ENCODE measurements at places on chromosomes 16 and 17.

GRCh38 chr17:34579017-34579946 is at the start of gene TMEM132E:
Gene TMEM132E, plus strand, starts transcription at chr17:34579582. Its CDS starts 1,495 bp downstream, at chr17:34581077.
- peak; percentile 33 for DNase-seq

DNA sequence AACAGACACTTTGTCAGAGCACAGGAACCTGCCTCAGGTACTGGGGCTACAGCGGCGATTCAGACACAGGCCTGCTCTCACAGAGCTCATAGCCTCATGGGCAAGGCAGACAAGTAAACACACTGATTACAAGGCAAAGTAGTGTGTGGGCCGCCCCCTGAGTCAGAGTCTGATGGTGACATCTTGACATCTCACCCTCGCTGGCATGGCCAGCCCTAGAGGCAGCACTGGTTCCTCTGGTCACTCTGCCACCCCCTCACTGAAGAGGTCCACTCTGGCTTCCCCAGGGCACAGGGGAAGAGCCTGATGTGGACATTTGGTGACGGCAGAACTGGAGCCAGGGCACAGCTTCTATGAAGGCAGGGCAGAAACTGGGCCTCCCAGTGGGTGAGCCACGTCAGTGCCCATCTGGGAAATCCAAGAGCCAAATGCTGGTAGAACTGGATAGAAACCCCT is 32.9 kb upstream of the TOB1 start:
- DNase-seq = no peak

DNA sequence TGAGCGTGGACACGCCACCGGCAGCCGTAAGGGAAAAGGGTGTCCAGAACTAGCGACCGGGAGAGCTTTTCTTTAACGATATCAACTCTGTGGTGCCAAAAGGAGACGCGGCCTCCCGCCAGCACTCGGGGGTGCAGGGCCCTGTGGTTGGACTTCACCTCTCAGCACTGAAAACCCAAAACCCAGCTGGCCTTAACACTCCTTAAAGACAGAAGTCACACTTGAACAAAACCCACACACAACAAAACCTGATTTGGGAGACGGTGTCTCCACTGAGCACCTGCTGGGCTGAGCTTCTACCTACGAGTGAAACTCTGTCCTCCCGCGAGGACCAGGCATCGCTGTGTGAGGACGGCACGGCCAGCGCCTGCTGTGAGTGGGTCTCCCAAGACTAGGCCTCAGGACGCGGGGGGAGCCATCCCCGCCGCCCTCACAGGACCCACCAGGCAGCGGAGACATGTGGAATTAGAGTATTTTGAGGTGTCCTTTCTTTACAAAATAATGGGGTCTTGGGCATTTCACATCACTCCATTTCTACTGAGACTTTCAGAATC is 46.7 kb downstream of the WDR45B start:
- DNase-seq = no peak

GRCh38 chr17:535198-535597 is 179.4 kb downstream of the VPS53 start:
- no peak for DNase-seq

- no peak for DNase-seq
These were observed 102.2 kb upstream of the SDK2 start for GRCh38 chr17:73746314-73747073.

DNA sequence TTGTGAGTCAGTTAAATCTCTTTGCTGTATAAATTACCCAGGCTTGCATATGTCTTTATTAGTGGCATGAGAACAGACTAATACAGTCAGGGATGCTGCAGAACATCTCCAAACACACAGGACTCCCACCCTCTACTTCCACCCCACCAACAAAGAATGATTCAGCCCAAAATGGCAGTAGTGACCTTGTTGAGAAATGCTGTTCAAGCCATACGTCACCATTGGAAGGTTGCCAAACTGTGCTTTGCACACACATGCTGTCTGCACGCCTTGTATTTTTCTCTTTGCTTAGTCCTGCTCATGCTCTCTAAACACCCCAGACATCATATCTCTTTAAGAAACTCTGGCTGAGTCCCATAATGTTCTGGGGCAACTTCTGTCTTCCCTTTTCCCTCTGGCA is 589.6 kb downstream of the WWOX start:
- no peak for DNase-seq

DNA sequence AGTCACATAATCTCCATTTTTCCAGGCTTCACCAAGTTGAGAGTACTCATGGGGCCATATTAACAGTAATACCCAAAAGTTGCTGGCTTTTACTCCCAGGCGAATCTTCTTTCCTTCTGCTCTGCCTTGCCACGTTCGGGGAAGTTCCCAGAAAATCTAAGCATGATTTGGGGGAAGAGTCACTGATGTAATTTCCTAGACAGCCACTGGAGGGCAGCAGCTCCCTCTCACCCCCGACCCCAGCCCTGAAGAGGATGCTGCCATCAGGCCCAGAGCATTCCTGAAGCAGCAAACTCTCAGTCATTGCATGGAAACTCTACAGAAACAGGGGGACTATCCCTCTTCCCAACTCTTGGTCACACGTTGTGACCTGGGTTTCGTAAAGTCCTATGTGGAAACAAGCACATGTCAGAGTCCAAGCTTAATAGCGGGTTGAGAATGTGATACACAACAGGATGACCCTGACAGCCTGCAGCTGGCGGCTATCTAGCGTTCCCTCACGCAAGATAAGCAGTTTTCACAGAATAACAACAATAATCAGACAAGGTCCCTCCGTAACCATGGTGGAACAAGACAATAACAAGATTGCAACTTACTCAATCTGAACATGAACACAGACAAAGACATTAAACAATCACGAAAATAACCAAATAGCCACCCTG is 43.8 kb upstream of the DHX40 start:
- peak; percentile 75 for DNase-seq
